ENCODE measurements at places on chromosomes 13 and 19.

GRCh38 chr19:47417746-47418691, 1.3 kb downstream of the MEIS3 start:
- peak; percentile 37 for DNase-seq

DNA sequence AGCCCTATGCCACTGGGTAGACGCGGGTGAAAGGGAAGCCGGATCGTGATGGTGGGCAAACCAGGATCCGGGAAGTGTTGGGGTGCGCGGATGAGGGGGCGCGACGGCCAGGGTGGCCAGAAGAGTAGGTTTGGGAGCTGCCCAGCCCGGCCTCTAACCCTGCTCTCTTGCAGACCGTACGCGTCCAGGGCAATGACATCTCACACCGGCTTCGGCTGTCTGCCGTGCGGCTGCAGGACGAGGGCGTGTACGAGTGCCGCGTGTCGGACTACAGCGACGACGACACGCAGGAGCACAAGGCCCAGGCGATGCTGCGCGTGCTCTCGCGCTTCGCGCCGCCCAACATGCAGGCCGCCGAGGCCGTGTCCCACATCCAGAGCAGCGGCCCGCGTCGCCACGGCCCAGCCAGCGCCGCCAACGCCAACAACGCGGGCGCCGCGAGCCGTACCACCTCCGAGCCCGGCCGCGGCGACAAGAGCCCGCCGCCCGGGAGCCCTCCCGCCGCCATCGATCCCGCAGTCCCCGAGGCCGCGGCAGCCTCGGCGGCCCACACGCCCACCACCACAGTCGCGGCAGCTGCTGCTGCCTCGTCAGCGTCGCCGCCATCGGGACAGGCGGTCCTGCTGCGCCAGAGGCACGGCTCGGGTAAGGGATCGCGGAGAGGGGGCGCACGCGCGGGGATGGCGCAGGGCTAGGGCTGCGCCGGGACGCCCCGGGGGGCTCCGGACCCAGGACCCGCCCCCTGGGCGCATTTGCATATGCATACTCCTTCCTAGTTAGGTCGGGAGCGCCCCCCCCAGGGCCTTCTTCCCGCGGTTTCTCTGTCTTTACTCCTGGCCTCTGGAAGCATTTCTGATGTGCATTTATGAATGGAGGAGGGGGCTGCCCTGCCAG, 4.1 kb downstream of the VSTM2B start:
- peak; percentile 9 for DNase-seq

DNA sequence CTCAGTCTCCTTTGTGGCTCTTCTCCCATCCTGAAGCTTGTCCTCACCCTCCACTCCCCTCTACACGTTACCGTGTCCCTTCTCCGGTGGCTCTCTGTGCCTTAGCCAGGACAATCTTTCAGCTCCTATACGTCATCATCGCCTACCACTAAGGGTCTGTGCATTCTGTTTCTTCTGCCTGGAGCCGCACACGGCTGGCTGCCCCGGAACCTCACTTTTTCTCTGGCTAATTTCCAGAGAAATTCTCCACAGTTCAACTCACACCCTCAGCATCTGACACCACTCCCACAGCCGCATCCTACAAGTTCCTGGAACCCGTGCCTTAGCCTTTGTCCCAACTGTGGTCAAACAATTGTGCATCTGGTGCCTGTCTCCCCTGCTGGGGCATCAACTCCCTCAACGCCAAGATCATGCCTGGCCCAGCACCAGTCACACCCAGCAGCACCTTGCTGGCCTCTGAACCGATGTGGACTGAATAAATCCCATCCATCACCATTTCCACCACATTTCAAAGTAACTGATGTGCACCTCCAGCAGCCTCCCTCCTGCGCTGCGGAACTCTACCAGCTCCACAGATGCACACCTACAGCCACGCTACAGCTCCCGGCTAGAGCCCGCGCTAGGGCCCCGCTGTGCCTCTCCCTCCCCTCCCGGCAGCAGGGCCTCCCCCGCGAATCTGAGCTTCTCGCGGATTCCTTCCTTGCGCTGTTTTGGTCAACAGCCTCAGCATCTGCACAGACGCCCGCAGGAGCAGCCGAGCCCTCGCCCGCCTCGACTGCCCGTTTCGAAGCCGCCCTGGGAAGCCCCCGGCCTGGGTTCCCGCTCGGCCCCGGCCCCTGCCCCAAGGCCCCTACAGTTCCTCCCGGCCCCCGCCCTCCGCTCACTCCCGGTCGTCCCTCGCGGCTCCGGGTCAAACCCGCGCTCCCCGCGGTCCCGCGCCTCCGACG, 689 bp downstream of the DCUN1D2 start:
- DNase-seq = peak; percentile 52

- DNase-seq = peak; percentile 76
Observed at GRCh38 chr19:45667620-45668341, at the start of gene GIPR. TSS of gene GIPR (plus strand) at chr19:45668221. CDS start at chr19:45669521, 1,300 bp downstream.

DNA sequence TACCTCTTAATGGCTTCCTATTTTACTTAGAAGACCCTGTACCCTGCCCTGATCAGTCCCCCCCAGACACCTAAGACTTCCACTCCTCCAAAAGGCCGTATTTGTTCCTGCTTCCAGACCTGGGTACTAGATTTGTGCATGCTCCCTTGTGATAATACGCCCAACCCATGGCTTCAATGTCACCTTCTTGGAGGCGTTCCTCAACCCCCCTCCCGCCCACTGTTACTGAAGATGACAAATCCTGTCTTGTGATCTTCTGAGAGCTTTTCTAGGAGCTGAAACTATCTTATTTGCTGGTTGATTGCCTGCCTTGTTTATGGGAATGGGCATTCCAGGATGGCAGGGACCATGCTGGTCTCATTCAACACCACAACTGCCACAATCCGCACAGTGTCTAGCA, 9.4 kb downstream of the SLC25A23 start:
- DNase-seq = no peak

DNA sequence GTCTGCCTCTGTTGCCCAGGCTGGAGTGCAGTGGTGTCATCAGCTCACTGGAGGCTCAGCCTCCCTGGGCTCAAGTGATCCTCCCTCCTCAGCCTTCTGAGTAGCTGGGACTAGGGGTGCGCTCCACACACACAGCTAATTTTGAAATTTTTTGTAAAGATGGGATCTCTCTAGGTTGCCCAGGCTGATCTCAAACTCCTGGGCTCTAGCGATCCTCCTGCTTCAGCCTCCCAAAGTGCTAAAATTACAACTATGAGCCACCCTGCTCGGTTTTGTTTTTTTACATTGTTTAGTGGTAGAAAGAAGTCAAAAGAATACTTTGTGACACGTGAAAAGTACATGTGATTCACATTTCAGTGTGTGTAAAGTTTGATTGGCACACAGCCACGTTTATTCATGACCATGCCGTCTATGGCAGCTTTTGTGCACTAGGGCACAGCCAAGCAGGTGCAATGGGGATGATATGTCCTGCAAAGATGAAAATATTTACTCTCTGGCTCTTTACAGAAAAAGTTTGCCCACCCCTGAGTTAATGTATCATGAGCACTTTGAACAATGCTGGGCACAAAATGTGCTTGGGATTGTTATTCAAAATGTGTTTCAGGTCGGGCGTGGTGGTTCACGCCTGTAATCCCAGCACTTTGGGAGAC, 16.2 kb upstream of the NFIC start:
- no peak for DNase-seq

DNA sequence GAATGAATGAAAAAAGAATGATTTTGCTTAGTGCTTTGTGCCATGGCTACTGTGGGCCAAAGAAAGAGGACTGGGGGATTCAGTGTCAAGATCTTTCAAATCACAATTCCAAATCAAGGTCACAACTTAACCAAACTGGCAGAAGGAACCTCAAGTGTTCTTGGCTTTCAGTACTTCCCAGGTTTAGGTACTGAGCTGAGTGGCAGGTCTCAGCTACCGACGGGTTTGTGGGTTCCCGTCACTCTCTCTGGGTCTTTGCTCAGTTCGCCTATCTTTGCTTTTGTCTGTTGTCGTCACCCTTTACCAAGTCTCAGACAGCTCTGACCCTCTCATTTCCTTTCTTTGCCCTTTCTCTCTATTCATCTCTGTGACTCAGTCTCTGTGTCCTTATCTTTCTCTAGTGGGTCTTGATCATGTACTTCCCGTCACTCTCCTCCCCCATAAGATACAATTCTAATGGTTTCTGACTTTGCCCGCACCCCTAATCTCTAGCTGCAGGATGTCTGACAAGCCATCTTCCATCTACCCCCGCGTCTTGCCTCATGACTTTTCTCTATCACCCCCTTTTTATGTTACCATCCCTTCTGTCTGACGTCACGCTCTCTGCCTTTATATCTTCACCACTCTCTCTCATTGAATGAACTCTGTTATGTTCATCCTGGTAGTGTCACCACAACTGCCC, 33.3 kb upstream of the LRRC4B start:
- peak; percentile 81 for DNase-seq

DNA sequence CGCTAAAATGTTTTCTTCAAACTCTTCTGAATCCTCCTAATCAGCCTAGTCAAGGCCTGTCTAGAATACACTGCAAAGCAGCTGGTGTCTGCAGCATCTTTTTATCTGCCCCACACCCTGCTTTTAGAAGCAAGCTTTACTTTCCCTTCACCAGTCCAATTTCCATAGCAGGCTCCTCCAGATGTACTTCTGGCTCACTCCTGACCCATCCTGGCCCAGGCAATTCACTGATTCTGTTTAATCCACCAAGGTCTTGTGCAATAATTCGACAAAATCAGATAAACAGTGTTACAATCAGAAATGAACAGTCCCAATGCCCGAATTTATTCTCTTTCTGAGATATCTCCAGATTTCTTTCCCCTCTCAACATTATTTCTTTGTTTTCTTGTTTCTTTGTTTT, 415.2 kb upstream of the SGCG start:
- DNase-seq = no peak

DNA sequence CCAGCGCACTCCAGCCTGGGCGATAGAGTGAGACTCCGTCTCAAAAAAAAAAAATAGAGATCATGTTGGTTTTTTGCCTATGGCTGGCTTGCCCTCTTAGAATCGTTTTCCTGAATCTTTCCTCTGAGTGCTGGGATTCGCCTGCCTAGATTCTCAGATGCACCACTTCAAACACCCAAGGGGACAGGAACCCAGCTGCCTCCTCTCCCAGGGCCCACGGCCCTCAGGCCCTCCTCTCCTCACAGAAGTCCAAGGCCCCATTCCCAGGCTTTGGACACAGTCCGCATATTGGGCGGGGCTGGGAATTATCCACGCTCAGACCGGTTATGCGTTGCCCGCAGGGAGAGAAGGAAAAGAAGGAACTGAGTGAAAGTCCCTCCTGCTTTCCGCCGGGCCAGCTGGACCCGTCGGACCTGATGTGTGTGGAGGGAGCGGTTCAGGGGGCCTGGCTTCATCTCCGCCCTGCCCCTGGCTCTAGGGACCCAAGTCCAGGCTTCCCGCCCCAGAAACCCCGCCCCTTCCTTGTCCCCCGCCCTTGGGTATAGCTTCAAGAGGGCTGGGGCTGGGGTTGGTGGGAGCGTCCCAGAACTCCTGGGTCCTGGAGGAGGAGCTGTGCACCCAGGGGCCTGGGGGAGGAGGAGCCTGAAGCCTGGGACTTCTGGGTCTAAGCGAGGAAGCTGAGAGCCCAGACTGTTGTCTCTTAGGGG, 5.8 kb downstream of the PPFIA3 start:
- DNase-seq = no peak

- no peak for DNase-seq
Observed at GRCh38 chr13:78161266-78161665, 242.6 kb upstream of the EDNRB start.

DNA sequence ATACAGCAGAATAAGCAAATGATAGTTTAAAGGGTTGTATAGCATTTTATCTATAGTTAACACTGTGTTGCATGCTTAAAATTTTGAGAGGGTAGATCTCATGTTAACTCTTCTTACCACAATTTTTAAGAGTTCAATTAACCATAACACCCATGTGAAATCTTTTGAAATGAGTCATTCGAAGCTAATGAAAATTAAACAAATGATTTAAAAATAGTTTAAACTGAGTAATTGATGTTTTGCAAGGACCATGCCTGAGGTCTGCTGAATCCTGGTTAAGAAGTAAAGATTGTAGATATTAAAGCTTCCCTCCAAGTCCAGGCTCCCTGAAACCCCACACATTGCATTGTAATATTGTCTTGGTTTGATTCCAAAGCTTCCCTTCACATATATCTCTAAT, 176.7 kb upstream of the RNF113B start:
- DNase-seq = no peak

DNA sequence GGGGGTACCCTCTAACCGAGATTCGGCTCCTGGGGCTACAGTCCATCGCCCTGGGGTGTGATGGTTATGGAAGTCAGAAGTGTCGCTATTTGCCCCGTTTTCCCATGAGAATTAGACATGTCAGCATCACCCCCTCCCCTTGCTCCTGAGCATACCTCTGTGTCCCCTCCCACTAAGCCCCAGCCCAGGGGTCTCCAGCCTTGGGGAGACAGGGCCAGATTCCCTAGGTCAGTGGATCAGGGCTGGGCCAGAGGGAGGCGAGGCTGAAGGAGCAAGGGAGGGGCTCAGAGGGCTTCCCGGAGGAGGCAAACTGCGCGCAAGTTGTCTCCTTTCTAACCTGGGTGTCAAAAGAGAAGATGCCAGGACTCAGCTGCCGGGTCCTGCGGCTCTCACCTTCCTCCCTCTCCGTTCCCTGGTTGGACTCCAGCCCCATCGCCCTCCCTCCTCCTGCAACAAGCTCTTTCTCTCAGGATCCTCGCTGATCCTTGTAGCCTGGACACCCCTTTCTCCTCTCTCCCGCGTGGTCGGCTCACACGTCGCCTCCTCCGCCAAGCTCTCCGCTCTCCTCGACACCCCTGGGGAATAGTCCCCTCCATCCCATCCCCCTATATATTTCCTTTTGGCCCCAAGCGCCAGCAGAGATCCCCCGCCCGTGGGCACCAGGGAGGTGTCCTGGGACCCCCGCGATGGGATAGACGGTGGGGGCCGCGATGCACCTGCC, 459 bp upstream of the TMEM59L start:
- no peak for DNase-seq

GRCh38 chr13:101511161-101511560, 58.7 kb downstream of the ITGBL1 start:
- no peak for DNase-seq

DNA sequence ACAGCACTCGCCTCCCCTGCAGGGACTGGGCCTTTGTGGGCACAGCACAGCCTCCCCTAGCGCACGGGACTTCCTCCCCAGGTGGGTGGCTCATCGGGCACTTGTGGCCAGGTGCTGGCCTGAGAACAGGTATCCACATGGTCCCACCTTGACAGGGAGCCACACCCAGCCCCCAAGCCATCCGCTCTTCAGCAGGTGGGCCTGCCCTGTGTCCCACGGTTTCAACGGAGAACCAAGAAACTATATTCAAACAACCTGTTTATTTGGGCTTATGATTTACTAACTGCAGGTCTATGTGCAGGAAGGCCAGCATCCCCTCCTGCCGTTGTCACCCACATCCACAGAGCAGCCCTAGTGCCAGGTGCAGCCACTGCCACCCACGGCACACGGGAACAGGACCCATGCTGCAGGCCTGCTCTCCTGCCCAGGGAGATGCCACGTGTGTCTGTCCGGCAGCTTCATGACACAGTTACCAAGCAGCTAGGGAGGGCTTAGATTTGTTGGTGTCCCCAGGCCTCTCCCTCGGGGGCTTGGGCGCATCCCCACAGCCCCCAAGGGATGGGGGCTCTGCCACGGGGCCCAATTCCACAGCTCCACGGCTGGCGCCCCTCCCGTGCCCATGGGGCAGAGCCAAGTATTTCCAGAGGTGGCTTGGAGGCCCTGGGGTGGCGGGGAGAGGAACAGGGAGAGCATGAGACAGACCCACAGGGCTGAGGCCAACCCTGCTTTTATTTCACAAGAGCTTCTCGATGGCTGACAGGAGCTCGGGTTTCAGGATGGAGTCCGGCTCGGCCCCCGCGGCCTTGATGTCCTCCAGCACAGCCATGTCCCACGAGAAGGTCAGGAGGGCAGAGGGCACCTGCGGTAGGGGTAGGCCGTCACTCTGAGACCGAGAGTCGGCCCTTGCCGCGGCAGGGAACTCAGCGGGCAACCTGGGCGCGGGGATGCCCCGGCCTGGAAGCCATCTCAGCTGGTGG, 12.5 kb downstream of the UBXN6 start:
- no peak for DNase-seq
